ENCODE measurements at places on chromosomes 2 and 18. TPM values are rescaled to one million over a fixed set of nuclear protein-coding genes. Genes with fewer than 3 reads are reported as not detected.

The UGT1A3 gene
- 0.88 TPM for total RNA-seq

DNA sequence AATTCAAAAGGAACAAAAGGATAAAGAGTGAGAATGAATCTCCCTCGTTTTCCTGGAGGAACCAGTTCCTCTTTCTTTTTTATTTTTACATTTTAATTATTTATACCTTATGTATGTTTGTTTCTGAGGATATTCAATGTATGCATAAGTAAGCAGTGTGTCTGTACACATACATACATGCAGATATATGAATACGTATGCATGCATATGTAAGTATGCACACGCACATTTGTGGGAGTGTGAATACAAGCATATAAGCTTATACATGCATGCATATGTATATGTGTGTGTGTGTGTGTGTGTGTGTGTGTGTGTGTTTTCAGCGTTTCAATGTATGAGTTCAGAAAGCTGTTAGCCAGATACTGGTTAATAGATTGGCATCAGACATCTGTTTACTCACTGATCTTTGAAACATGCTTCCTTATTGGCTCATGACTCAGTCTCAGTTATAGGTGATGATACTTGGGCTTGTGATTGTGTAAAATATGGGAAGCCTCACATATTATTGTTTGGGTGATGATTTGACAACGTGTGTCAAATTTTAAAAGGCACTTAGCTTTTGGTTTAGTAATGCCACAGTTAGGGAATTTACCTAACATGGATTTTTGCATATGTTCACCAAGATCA is 279.7 kb upstream of the TRIB2 start:
- DNase-seq = no peak

GRCh38 chr2:234355808-234356365 is 141.0 kb downstream of the ARL4C start:
- DNase-seq = no peak

DNA sequence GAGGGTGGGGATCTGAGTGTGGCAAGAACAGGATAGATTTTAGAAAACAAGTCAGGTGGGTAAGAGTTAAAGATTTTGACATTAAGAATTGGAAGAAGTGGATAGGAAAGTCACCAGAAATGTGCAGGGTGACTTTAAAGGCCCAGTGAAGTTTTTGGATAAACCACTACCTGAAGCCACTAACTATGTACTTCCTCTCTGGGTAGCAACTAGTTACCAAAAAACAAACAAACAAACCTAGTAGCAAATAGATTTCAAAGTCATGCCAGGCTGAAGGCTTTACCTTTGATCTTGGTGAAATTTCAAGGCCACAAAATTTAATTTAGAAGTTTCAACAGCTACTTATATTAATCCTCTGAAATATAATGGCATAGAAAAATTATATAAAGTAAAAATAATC is 42.5 kb downstream of the PSMA8 start:
- no peak for DNase-seq

The MEMO1 gene
- 79.2 TPM for total RNA-seq

GRCh38 chr18:57797209-57797651 is 5.9 kb downstream of the ATP8B1 start:
- DNase-seq = no peak

The PRKAG3 gene
- total RNA-seq = not detected

DNA sequence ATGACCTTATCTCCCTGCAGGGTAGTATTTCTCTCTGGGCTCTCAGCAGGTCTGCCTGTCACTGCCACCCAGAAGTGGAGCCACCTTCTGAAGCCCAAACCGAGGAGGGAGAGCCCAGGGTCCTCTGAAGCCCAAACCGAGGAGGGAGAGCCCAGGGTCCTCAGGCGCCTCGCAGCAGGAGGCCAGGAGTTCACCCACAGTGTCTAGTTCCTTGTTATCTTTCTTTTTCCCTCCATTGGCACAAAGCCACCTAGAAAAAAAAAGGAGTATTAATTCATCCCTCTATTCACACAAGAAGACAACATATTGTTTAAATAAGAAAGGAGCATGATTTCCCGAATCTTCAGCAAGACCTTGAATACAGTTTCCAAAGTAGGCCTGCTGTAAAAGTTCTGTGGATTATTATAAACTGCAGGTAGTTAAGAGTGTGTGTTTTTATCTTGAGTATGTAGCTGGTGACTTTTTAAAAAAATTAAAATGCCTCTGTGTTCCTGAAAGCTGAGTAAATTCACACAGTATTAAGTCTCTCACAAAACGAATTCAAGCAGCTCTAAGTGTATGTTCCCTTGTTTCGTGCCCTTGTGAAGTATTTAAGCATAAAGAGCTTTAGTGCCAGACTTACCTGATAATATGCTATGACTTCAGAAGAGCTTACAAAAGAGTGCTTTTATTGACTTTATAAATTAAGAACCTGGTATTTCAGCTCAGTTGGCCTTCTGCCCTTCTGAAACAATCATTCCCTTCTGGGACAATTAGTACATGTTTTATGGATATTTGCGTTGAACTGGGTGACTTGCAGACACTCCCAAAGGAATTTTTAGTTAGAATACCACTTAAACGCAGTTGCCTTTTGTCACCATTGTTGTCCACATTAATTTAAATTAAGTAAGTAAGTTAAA is 11.7 kb upstream of the GRHL1 start:
- no peak for DNase-seq

DNA sequence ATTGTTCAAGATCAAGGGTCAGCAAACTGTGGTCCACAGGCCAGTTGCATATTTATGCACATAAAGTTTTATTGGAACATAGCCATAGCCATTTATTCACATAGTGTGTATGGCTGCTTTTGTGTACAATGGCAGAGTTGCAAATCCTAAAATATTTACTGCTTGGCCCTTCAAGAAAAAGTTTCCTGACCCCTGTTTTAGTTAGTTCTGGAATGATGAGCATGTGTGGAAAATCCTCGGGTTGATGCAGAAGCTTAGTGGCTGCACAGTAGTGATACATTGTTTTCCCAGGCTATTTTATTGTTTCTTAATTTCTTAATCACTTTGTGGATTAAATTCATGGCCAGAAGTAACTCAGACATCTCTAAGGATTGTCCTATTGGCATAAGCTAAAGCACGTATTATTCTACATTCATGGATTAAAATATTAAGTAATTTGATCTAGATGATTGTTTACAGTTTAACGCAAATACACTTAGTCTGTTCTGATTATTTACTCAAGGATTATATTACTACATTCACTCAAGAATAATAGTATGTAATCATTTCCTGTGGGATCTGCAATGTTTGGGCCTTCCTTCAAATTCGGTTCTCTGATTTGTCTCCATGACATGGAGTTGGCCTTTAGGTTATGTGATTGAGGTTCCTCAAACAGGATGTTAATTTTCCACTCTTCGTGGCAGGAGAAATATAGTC is 165.5 kb downstream of the TMEM247 start:
- DNase-seq = no peak

GRCh38 chr2:238285653-238286082 is 2.7 kb downstream of the PER2 start:
- DNase-seq = peak; percentile 85

- DNase-seq = no peak
Measured at GRCh38 chr2:3398857-3399256, 19.4 kb downstream of the TRAPPC12 start.

- DNase-seq = no peak
Measured at GRCh38 chr2:226526716-226527115, 272.9 kb downstream of the IRS1 start.

GRCh38 chr2:232487385-232488096 is at the start of gene ECEL1:
TSS of gene ECEL1 (minus strand) at chr2:232487834. CDS start at chr2:232486653, 1,181 bp downstream.
- DNase-seq = no peak

DNA sequence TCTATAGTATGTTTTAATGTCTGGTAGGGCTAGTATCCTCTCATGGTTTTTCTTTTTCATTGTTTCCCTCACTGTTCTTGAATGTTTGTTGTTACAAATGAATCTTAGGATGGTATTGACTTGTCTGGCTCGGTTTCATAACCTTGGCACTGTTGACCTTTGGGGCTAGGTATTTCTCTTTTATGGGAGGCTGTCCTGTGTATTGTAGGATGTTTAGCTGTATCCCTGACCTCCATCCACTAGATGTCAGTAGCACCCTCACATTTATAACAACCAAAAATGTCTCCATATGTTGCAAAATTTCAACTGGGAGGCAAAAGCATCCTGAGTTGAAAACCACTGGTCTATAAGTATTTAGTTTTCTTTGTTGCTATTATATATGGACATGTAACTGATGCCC is 7.0 kb upstream of the AOX1 start:
- no peak for DNase-seq

The EMILIN1 gene
- 0.37 TPM for total RNA-seq

GRCh38 chr2:166628478-166629136 is 134.6 kb upstream of the SCN7A start:
- DNase-seq = no peak

The ST6GAL2 gene
- 0.03 TPM for total RNA-seq

The MC2R gene
- total RNA-seq = not detected

DNA sequence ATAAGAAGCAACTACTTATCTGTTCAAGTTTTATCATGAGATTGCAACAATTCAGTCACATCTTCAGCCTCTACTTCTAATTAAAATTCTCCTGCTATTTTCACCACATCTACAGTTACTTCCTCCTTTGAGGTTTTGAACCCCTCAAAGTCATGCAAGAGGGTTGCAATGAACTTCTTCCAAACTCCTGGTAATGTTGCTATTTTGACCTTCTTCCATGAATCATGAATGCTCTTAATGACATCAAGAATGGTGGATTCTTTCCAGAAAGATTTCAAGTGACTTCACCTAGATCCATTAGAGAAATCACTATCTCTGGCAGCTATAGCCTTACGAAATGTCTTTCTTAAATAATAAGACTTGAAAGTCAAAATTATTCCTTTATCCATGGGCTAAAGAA is 1052.8 kb upstream of the NRXN1 start:
- no peak for DNase-seq

DNA sequence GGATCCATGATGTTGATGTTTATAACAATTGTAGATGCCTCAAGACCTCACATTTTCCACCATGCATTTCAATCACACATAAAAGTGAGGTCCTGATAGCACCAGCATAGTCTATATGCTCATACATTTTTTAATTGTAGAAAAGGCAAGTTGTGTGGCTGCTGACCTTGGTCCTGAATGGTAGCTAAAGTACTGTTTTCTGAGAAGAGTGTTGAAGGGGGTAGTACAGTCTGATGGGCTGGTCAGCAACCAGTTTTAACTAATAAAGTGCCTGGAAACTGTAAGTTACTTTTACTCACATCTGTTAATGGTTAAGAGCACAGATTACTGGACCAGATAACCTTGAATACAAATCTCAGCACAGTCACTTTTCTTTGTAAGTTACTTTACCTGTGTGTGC is 15.9 kb downstream of the ZNF638 start:
- DNase-seq = no peak

The CLEC4F gene
- not detected for total RNA-seq

GRCh38 chr2:64442801-64443429 is 11.0 kb upstream of the LGALSL start:
- no peak for DNase-seq

DNA sequence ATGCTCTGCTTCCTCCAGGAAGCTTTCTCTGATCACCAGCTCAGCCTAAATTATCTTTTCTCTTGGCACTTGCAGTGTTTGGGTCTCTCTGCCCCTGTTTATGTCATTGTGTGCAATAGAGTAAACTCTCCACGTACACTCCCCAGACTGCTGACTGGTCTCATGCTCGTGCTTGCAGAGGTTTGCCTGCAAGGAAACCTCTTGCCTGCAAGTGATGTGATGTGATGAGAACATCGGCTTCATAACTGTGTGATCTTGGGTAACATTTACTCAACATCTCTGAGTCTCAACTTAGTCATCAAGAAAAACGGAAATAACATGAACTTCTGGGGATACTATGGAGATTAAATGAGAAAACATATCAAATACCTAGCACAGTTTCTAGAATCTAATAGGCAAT is 92.3 kb downstream of the BIN1 start:
- DNase-seq = peak; percentile 96

The HOXD13 gene
- total RNA-seq = not detected

DNA sequence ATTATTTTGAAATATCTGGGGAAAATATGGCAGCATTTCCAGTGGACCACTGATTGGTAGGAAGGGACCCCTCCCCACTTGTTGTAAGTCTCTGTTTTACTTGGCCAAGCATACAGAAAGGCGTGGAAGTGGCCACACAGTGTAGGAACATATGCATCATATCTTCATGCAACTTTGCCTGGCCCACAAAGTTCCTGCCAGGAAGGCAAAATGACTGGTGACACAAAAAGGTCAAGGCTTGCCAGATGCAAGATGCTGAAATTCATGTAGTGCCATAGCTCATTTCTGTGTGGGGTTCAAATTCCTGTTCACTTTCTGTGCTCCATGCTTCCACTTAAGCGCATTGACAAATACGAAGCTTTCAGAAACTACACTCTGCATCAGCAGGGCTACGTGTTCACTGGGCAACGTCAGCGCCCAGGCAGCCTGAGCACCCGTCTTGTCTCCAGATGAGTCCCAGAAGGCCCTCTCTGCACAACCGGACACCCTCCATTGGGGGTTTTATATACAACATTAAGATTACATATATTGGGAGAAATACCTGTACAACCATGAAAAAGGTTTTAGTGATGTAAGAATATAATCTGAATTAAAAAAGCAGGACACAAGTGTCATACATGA is 3.6 kb downstream of the DYNC2LI1 start:
- no peak for DNase-seq

Measured in foreskin keratinocyte (primary cell).